Panc1 (cell line): ENCODE measurements at places on chromosomes 3 and 15. TPM values are rescaled to one million over a fixed set of nuclear protein-coding genes. Genes with fewer than 3 reads are reported as not detected.
A peak's percentile ranks its signal among the peaks of the same experiment; 100 is the strongest.

- H3K4me1 ChIP-seq: 0 out of 2 replicates have a peak, but pooled peaks cover 5% of the 10 kb centered on the region
- H3K36me3 ChIP-seq: no peaks in the 10 kb centered on the region
- H3K4me3 ChIP-seq: peak overlapping the region; percentile 54
- H3K27me3 ChIP-seq: peaks cover 2% of the 10 kb centered on the region; the same call in 1 of the 2 replicates
- H3K27ac ChIP-seq: peak overlapping the region; percentile 62
These were observed 141.9 kb upstream of the CCDC54 start for GRCh38 chr3:107235193-107235927.

- no peak for DNase-seq
- no peaks in the 10 kb centered on the region for H3K4me1 ChIP-seq
- no peak overlapping the region for H3K27ac ChIP-seq
- H3K27me3 ChIP-seq: no peaks in the 10 kb centered on the region
- no peaks in the 10 kb centered on the region for H3K36me3 ChIP-seq
- H3K4me3 ChIP-seq: no peak overlapping the region
These were observed 15.4 kb downstream of the GALK2 start for GRCh38 chr15:49185473-49185872.

DNA sequence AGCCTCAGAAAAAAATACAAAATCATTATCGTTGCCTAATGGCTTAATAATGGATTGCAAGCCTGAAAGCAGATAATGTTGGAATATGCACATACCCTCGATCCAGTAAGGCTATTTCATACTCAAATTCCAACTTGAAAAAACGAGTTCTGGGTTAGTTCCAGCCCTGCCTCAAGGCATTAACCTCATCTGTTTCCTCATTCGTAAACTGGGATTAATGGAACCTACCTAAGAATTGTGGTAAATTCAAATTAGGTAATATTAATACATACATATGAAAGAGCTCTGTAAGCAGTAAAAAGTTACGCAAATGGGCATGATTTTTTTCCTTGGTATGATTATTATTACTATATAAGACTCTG is 107.5 kb downstream of the SRGAP3 start:
- H3K4me1 ChIP-seq: no peaks in the 10 kb centered on the region
- H3K36me3 ChIP-seq: no peaks in the 10 kb centered on the region
- no peak overlapping the region for H3K27ac ChIP-seq

GRCh38 chr3:153596401-153596800 is 434.4 kb downstream of the RAP2B start:
- H3K27me3 ChIP-seq: no peaks in the 10 kb centered on the region
- no peak overlapping the region for H3K27ac ChIP-seq
- DNase-seq: no peak
- no peak overlapping the region for H3K4me3 ChIP-seq
- no peaks in the 10 kb centered on the region for H3K4me1 ChIP-seq

DNA sequence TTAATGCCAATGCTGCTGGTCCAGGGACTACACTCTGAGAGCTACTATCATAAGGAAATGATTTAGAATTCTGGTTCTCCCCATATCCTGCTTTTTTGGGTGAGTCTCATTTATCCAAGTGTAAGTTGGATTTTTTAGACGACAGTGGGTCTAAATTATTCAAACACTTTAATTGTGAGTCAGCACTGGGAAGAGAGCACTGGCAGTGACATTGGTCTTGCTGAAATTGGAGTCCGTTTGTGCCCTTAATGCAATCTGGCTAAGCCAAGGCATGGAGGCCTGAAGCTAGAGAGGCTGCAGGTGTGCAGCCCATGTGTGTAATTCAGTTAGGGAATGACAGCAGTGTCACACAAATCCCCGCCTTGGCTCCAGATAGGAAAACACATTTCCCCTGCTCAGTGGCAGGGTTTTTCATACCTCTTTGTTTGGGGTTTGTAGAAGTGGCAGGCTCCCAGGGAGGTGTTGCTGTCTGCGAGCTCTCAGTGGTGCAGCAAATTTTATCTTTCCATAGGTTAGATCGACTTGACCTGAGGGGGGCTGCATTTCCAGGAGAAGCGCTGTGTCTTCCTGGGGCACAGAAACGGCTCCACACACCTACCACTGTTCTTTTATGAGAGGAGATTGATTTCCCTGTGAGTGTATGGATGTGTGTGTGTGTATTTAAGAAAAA is 197.7 kb downstream of the CD47 start:
- H3K4me1 ChIP-seq: no peaks in the 10 kb centered on the region
- H3K27me3 ChIP-seq: peaks cover 28% of the 10 kb centered on the region
- H3K27ac ChIP-seq: no peak overlapping the region
- no peaks in the 10 kb centered on the region for H3K36me3 ChIP-seq
- no peak overlapping the region for H3K4me3 ChIP-seq

GRCh38 chr3:69420781-69421520 is 35.1 kb upstream of the FRMD4B start:
- no peaks in the 10 kb centered on the region for H3K4me1 ChIP-seq
- no peak overlapping the region for H3K27ac ChIP-seq
- H3K4me3 ChIP-seq: no peak overlapping the region
- H3K27me3 ChIP-seq: no peaks in the 10 kb centered on the region
- no peak for DNase-seq

DNA sequence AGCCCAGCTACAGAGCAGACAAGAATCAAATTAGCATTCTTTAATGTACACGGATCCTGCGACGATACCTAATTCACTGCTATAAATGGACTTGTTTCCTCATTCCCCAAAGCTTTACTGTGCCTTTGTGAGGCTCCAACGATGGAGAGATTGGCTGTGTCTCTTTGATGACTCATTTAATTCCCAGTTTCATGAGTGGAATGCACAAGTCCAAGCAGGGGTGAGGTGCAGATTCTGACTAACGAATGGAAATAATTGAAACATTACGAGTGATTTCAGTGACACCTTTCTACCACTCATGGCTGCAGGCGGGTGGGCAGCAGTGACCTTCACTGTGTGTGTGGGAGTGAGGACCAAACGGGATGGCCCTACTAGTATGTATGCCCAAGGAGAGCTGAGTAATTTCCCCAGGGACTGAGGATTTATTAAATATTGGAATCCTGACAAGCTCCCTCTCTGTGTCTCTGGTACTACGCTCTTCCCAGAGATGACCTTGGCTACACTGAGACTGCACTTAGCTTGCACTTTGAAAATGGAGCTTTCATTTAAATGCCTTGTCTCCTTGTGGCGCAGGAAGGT is 156.7 kb downstream of the CACNA2D3 start:
- H3K4me1 ChIP-seq: no peaks in the 10 kb centered on the region
- H3K27ac ChIP-seq: no peak overlapping the region
- no peak for DNase-seq
- no peak overlapping the region for H3K4me3 ChIP-seq
- no peaks in the 10 kb centered on the region for H3K27me3 ChIP-seq

GRCh38 chr3:56157693-56158362 is 310.4 kb downstream of the ERC2 start:
- no peak overlapping the region for H3K27ac ChIP-seq
- DNase-seq: no peak
- no peak overlapping the region for H3K4me3 ChIP-seq
- H3K4me1 ChIP-seq: no peaks in the 10 kb centered on the region
- no peaks in the 10 kb centered on the region for H3K27me3 ChIP-seq

- no peaks in the 10 kb centered on the region for H3K4me1 ChIP-seq
- no peak overlapping the region for H3K27ac ChIP-seq
- no peaks in the 10 kb centered on the region for H3K27me3 ChIP-seq
These were observed 365.2 kb upstream of the DPH6 start for GRCh38 chr15:35911052-35911777.

GRCh38 chr15:81336568-81336967 is 12.6 kb upstream of the STARD5 start:
- H3K27ac ChIP-seq: no peak overlapping the region
- peaks cover 6% of the 10 kb centered on the region for H3K27me3 ChIP-seq
- no peak overlapping the region for H3K4me3 ChIP-seq
- no peaks in the 10 kb centered on the region for H3K36me3 ChIP-seq

GRCh38 chr3:171011873-171012336 is 14.6 kb downstream of the SLC2A2 start:
- H3K36me3 ChIP-seq: no peaks in the 10 kb centered on the region; the same call in 1 of the 2 replicates
- H3K4me3 ChIP-seq: no peak overlapping the region
- no peak overlapping the region for H3K27ac ChIP-seq
- H3K27me3 ChIP-seq: no peaks in the 10 kb centered on the region
- DNase-seq: no peak
- no peaks in the 10 kb centered on the region for H3K4me1 ChIP-seq

DNA sequence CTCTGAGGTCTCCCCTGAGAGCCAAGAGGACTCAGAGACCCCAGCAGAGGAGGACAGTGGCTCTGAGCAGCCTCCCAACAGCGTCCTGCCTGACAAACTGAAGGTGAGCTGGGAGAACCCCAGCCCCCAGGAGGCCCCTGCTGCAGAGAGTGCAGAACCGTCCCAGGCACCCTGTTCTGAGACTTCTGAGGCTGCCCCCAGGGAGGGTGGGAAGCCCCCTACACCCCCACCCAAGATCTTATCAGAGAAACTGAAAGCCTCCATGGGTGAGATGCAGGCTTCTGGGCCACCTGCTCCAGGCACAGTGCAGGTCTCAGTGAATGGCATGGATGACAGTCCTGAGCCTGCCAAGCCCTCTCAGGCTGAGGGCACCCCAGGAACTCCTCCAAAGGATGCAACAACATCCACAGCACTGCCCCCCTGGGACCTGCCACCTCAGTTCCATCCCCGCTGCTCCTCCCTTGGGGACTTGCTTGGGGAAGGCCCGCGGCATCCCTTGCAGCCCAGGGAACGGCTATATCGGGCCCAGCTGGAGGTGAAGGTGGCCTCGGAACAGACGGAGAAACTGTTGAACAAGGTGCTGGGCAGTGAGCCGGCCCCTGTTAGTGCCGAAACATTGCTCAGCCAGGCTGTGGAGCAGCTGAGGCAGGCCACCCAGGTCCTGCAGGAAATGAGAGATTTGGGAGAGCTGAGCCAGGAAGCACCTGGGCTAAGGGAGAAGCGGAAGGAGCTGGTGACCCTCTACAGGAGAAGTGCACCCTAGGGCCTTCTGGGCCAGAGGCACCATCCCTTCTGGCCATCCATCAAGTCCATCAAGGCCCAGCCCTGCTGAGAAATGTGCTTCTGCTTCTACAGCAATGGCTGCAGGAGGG is 23.6 kb downstream of the PLEKHO2 start:
- no peaks in the 10 kb centered on the region for H3K36me3 ChIP-seq
- no peaks in the 10 kb centered on the region; the same call in 1 of the 2 replicates for H3K4me1 ChIP-seq
- H3K27me3 ChIP-seq: no peaks in the 10 kb centered on the region
- no peak overlapping the region for H3K27ac ChIP-seq

DNA sequence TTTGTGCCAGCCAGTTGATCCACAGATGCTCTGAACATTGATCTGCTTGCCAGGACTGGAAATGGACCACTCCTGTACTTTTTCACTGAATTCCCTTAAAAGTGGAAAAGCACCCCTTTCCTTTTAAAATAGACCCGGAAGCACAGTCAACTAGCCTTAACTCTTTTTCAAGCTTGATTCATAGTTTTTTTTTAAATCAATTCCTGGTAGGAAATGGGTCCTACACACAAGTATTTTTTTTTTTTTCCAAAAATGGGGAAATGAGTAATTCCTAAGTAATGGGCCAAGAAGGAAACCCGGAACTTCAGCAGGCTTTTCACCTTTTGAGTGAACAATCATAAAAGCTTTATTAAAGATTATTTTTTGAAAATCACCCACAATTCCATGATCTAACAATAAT is 234.4 kb upstream of the ADAMTS9 start:
- no peaks in the 10 kb centered on the region for H3K36me3 ChIP-seq
- no peaks in the 10 kb centered on the region for H3K4me1 ChIP-seq
- H3K27me3 ChIP-seq: no peaks in the 10 kb centered on the region
- H3K27ac ChIP-seq: no peak overlapping the region
- DNase-seq: no peak

- no peak for DNase-seq
- H3K27me3 ChIP-seq: peaks cover 5% of the 10 kb centered on the region; the same call in 1 of the 2 replicates
- H3K4me3 ChIP-seq: no peak overlapping the region
- no peaks in the 10 kb centered on the region for H3K4me1 ChIP-seq
These were observed 23.4 kb upstream of the NRG4 start for GRCh38 chr15:76035593-76035992.

- peaks cover 10% of the 10 kb centered on the region for H3K4me1 ChIP-seq
- no peaks in the 10 kb centered on the region for H3K27me3 ChIP-seq
- no peak for DNase-seq
- H3K4me3 ChIP-seq: no peak overlapping the region
- peak overlapping the region; percentile 32 for H3K27ac ChIP-seq
These were observed 49.4 kb upstream of the SPTSSB start for GRCh38 chr3:161420746-161421145.

- H3K27me3 ChIP-seq: no peaks in the 10 kb centered on the region
- no peak for DNase-seq
- H3K27ac ChIP-seq: no peak overlapping the region
- H3K36me3 ChIP-seq: peaks cover 8% of the 10 kb centered on the region; the same call in 1 of the 2 replicates
These were observed 18.3 kb downstream of the FBXO22 start for GRCh38 chr15:75921732-75922703.

DNA sequence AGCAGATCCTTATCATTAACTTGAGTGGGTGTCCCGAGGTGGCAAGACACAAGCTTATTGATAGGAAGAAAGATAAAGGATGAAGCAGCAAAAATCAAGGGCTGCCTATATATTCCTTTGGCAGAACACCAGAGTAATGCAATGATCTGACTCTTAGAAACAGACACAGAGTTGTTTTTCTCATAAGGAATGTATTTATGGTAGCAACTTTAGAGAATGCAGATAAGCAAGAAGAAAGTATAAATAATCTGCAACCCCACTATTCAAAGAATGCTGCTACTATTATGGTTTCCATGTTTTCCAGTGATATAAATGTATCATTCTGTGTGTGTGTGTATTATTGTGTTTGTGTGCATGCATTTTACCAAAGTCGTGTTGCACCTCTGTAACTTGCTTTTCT is 208.3 kb downstream of the THSD4 start:
- no peaks in the 10 kb centered on the region for H3K4me1 ChIP-seq
- DNase-seq: no peak
- no peak overlapping the region for H3K27ac ChIP-seq
- H3K36me3 ChIP-seq: no peaks in the 10 kb centered on the region

- H3K4me1 ChIP-seq: 0 out of 2 replicates have a peak, but pooled peaks cover 5% of the 10 kb centered on the region
- DNase-seq: no peak
- H3K27me3 ChIP-seq: no peaks in the 10 kb centered on the region
- 0 out of 2 replicates have a peak overlapping the region, but pooled peaks have one; percentile 24 for H3K27ac ChIP-seq
- no peaks in the 10 kb centered on the region for H3K36me3 ChIP-seq
These were observed 168.2 kb downstream of the MBNL1 start for GRCh38 chr3:152436707-152437590.

GRCh38 chr3:60742606-60743145 is 508.6 kb downstream of the FHIT start:
- H3K4me3 ChIP-seq: no peak overlapping the region
- no peaks in the 10 kb centered on the region for H3K27me3 ChIP-seq
- no peak overlapping the region for H3K27ac ChIP-seq

DNA sequence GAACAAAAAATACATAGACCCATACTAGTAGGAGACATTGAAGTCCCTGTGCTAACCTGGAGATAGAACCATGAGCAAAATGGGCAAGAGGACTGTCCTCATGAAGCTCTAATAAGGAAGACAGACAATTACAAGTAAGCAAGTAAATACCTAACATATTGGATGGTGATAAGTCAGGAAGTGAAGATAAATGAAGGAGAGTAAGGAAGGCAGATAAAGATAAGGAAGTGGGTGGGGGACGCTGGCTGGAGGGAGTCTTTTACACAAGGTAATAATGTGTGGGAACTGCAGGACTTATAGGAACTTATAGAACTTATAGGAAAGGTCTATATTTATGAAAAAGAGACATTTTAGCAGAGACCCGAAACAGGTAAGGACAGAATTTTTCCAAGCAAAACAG is 148.9 kb upstream of the ABI3BP start:
- no peaks in the 10 kb centered on the region for H3K4me1 ChIP-seq
- H3K27me3 ChIP-seq: no peaks in the 10 kb centered on the region; the same call in 1 of the 2 replicates
- DNase-seq: no peak

GRCh38 chr3:71989165-71989564 is 204.2 kb upstream of the PROK2 start:
- no peaks in the 10 kb centered on the region for H3K27me3 ChIP-seq
- no peak for DNase-seq
- H3K4me3 ChIP-seq: no peak overlapping the region
- no peaks in the 10 kb centered on the region for H3K4me1 ChIP-seq

The CX3CR1 gene
- total RNA-seq: not detected

The SMARCC1 gene
- total RNA-seq: 84.2 TPM

The ADAMTS7 gene
- 1.0 TPM for total RNA-seq

The LRRC49 gene
- total RNA-seq: 8.3 TPM

The CCR2 gene
- not detected for total RNA-seq
